Osteoblast (primary cell): ENCODE measurements at places on chromosomes 2 and 18. TPM values are rescaled to one million over a fixed set of nuclear protein-coding genes. Genes with fewer than 3 reads are reported as not detected.

DNA sequence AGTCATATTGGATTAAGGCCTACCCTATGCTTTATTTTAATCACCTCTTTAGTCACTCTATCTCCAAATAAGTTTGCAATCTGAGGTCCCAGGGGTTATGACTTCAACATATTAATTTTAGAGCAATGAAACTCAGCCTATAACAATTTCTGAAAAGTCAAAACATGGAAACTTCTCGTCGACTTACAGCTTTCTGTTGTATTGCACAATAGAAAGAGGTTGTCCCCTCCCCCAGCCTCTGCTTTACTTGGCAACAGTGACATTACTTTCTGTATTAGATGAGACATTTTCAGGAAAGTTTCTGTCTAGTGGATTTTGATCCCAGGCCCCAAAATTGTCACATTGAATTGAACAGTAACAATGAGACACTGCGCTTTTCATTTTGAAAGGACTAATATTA, 326.4 kb downstream of the THSD7B start:
- no peak for DNase-seq

DNA sequence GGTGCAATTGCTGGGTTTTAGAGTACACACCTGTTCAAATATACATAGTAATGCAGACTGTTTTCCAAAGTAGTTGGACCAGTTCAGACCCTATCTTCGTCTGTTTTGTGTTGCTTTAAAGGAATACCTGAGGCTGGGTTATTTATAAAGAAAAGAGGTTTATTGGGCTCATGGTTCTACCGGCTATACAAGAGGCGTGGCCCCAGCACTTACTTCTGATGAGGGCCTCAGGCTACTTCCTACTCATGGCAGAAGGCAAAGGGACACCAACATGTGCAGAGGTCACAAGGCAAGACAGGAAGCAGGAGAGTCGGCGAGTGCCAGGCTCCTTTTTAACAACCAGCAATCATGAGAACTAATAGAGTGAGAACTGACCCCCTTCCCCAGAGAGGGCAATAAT, 21.9 kb upstream of the EMILIN2 start:
- DNase-seq = peak; percentile 2

- no peak for DNase-seq
Observed at GRCh38 chr2:72759755-72760154, 66.1 kb downstream of the EXOC6B start.

- no peak for DNase-seq
Observed at GRCh38 chr2:50781646-50782045, 250.3 kb downstream of the NRXN1 start.

GRCh38 chr2:72198532-72199241, 51.0 kb upstream of the CYP26B1 start:
- peak; percentile 60 for DNase-seq

- no peak for DNase-seq
Observed at GRCh38 chr2:144099340-144099739, 420.6 kb downstream of the ZEB2 start.

DNA sequence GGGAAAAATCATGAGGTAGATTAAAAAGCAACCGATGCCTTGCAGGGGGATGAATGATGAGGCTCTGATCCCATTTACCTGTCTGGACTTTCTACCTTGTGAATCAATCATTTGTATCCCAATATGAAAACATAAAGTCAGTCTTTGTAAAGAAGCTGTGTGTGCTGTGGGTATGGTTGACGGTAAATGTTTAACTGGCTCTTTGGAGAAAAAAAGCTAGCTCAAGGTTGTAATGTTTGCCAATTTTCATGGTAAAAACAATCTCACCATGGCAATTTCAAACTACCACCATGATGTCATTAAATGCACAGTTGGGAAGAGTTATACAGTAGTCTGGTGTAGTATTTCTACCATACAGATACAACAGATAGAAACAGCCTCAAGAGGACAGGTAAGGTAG, 14.6 kb downstream of the TTR start:
- no peak for DNase-seq

GRCh38 chr2:210599476-210599875, 43.1 kb downstream of the CPS1 start:
- DNase-seq = no peak

- no peak for DNase-seq
Observed at GRCh38 chr18:2606335-2606734, 35.0 kb downstream of the NDC80 start.

DNA sequence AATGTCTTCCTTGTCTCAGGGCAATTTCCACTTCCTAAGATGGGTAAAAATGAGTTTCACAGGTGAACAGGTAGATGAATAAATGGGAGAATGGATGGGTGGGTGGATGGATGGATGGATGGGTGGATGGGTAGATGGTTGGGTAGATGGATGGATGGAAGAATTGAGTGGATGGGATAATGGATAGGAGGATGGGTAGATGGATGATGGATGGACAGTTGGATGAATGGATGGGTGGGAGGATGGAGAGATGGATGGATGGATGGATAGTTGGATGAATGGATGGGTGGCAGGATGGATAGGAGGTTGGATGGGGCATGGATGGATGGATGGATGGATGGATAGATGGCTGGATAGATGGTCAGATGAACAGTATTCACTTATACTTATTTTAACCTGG, 90.9 kb downstream of the LRRC30 start:
- no peak for DNase-seq

GRCh38 chr2:2286592-2286991, 44.5 kb downstream of the MYT1L start:
- DNase-seq = no peak

DNA sequence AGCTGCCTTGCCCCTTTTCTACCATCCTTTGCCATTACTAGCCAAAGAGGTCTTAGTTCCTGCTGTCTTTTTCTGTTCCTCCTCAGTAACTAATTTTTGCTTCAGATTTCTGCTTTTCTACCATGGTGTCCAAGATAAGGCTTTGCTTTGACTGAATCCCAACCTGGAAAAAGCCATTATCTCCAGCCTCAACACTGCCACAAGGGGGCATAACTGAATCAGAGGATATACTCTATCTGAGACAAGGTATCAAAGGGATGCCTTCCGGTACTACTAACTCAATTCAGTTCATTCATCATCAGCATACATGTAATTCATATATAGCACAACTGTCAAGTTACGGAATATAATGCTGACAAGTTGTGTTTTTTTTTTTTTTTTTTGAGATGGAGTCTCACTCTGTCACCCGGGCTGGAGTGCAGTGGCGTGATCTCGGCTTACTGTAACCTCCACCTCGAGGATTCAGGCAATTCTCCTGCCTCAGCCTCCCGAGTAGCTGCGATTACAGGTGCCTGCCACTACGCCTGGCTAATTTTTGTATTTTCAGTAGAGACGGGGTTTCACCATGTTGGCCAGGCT, 11.4 kb downstream of the OSGEPL1 start:
- peak; percentile 66 for DNase-seq

GRCh38 chr2:192002418-192002817, 155.5 kb upstream of the CAVIN2 start:
- DNase-seq = no peak

GRCh38 chr2:135546436-135546835, 15.2 kb downstream of the R3HDM1 start:
- DNase-seq = no peak

DNA sequence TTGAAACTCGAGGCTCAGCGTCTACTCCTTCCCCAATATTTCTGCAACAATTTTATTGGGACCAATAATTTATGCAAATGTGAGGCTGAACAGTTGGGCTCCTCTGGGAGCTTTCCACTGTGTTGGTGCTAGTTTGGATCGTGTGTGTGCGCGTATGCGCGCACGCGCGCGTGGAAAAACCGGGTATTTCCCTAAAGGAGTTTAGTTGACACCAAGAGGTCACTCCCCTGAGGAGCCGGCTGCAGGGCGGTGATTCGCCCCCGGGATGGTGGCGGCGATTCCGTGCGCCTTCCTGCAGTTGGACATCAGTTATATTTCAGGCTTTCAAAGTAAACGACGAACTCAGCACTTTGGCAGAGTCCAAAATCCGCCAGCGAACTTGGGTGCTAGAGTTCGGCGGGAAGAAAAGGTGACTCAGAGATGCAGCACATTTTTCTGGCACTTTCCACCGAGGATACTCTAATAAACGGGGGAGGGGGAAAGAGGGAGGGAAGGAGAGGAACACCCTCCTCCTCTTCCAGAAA, 186.5 kb upstream of the FANCL start:
- no peak for DNase-seq

GRCh38 chr2:226847090-226847489, 11.2 kb downstream of the RHBDD1 start:
- no peak for DNase-seq

- DNase-seq = peak; percentile 85
Observed at GRCh38 chr2:109322111-109322510, 193.1 kb downstream of the SH3RF3 start.

- peak; percentile 75 for DNase-seq
Observed at GRCh38 chr2:65396348-65397026, 35.9 kb downstream of the SPRED2 start.

DNA sequence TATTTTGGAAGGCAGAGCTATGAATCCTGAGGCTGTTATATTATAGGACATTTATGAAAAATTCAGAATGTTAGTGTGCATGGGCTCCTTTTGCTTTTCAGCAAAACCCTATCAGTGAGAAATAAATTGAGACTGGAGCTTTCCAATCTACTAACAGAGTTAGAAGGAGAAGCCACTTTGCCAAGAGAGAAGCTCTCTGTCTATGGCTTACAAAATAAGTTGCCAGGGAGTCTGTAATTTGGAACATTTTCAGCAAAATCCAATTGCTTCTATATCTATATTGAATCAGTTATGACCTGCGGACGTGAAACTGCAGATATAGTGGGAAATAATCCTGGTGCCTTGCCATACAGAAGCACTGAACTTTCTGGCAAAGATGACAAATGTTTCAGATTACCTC, 279.3 kb downstream of the CDH19 start:
- DNase-seq = no peak

DNA sequence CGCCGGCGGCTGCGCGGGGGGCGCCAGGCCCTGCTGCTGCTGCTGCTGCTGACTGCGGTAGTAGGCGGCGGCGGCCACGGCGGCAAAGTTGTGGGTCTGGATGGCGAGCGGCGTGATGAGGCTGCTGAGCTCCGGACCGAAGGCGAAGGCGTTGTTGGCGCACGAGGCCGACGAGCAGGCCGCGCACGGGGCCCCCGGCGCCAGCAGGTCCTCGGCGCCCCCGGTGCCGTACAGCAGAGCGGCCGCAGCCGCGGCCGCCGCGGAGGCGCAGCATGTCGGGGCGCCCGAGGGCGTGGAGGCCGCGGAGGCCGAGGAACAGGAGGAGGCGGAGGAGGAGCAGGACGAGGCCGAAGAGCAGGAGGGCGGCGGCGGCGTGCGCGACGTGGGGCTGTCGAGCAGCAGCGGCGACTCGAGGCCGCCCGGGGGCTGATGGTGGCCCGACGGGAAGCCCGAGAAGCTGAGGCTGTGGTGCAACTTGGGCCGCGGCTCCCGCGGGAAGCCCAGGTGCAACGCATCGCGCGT, 1.8 kb downstream of the ZFP36L2 start:
- peak; percentile 87 for DNase-seq

- DNase-seq = no peak
Observed at GRCh38 chr2:207434899-207435465, 94.8 kb upstream of the CREB1 start.

DNA sequence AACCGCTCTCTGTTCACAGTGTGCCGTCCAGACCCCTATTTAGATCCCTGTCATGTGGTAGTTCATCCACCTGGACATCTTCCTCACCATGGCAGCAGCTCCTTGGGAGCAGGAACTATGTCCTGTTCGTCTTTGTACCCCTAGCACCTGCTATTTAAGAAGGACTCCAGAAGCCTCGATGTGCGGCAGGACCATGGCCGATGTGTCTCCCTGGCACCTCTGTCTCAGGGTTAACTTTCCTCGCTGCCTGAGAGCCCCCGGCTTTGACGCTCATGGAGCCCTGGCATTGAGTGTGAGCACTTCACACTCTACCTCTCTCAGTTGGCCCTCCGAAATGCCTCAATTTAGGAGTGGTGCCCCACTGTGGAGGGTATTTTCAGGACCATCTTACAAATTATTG, 152.0 kb downstream of the FAM210A start:
- no peak for DNase-seq

DNA sequence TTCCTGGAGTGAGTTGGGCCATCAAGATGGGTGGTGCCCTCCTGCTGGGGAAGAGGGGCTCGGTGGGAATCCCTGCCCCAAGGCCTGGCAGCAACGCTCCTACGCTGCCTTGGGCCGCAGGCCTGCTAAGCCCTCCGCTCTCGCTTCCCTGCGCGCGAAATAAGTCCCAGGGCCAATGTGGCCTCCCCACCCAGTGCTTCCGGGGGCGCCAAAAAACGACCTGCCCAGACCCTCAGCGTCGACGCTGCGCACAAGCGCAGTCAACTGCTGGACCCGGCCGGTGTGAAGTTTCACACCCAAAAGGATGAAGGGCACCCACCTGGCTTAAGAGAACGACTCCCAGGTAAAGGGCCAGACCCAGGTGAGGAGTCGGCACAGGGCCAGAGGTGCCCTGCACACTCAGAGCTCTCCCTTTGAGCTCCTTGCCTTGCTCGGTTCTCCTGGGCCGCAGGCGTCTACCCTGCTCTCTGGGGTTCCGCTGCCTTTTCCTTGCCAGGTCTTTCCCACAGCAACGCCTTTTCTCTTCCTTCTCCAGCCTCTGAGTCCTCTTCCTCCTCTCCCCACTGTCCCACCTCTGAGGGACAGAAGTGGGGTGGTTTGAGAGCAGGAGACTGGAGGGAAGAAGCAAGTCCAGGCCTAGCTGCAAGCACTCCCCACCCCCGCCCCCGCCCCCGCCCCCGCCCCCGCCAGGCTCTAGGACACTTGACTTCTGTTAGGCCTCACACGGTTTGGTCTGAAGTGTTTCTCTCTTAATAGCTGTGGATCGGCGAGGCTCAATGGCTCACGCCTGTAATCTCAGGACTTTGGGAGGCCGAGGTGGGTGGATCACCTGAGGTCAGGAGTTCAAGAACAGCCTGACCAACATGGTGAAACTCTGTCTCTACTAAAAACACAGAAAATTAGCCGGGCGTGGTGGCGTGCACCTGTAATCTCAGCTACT, at the start of gene DNAJC5G:
Gene DNAJC5G, plus strand, starts transcription at position 223 of the 940 bp plus-strand sequence. CDS start 1,296 bp downstream, outside the sequence.
- no peak for DNase-seq

The DCC gene
- under 0.01 TPM in 1 of 2 replicates, not detected in the other for total RNA-seq

The PDCD1 gene
- not detected in 2 replicates for total RNA-seq

The CD302 gene
- 14.5 and 18.9 TPM in 2 replicates for total RNA-seq

The NPHP1 gene
- total RNA-seq = 7.6 and 8.3 TPM in 2 replicates

The DRC1 gene
- under 0.01 and 0.36 TPM in 2 replicates for total RNA-seq

The ID2 gene
- 139 and 168 TPM in 2 replicates for total RNA-seq

The EIF2B4 gene
- 19.2 and 24.2 TPM in 2 replicates for total RNA-seq

The CFC1 gene
- total RNA-seq = not detected in 2 replicates

The ASB18 gene
- total RNA-seq = under 0.01 TPM in 1 of 2 replicates, not detected in the other

The SLC8A1 gene
- 77.2 and 82.9 TPM in 2 replicates for total RNA-seq

The CACNB4 gene
- 2.4 and 4.3 TPM in 2 replicates for total RNA-seq

The ARHGAP15 gene
- 0.88 and 2.2 TPM in 2 replicates for total RNA-seq

The FBXO36 gene
- 6.9 and 7.7 TPM in 2 replicates for total RNA-seq

The NCKAP5 gene
- 1.8 TPM in 2 replicates for total RNA-seq

The SH3YL1 gene
- 52.1 and 56.0 TPM in 2 replicates for total RNA-seq

The HOXD11 gene
- total RNA-seq = not detected in 2 replicates
